Epithelial cell of alveolus of lung (primary cell): ENCODE measurements at places on chromosomes 6 and 20. TPM values are rescaled to one million over a fixed set of nuclear protein-coding genes. Genes with fewer than 3 reads are reported as not detected.

The IRF4 gene
- total RNA-seq: not detected in 2 replicates

The C6orf141 gene
- total RNA-seq: 1.6 and 3.2 TPM in 2 replicates

The ZNF512B gene
- total RNA-seq: 6.3 and 10.7 TPM in 2 replicates

The SPATA25 gene
- 0.72 and 1.2 TPM in 2 replicates for total RNA-seq

The LRFN2 gene
- not detected in 2 replicates for total RNA-seq

The KIF13A gene
- total RNA-seq: 13.0 and 13.2 TPM in 2 replicates

The ZKSCAN8 gene
- total RNA-seq: 8.7 and 22.0 TPM in 2 replicates

The ARMH2 gene
- not detected in 2 replicates for total RNA-seq

The SUMO4 gene
- total RNA-seq: 4.8 TPM in 1 of 2 replicates, not detected in the other

The HEY2 gene
- total RNA-seq: not detected in 2 replicates

The GPR6 gene
- not detected in 2 replicates for total RNA-seq

The LY6G6F gene
- total RNA-seq: not detected in 2 replicates

The DOK5 gene
- 2.1 and 4.3 TPM in 2 replicates for total RNA-seq

The MCHR2 gene
- total RNA-seq: not detected in 2 replicates

The TFAP2A gene
- total RNA-seq: under 0.01 TPM in 1 of 2 replicates, not detected in the other

The CD40 gene
- 7.3 and 13.1 TPM in 2 replicates for total RNA-seq

The C6orf52 gene
- total RNA-seq: 3.9 TPM in 1 of 2 replicates, not detected in the other

The OXT gene
- total RNA-seq: not detected in 2 replicates

The OR2B6 gene
- not detected in 2 replicates for total RNA-seq

The CFAP206 gene
- total RNA-seq: 0.39 TPM in 1 of 2 replicates, not detected in the other

The CSNK2B gene
- total RNA-seq: 297 and 307 TPM in 2 replicates

The MYLK4 gene
- 0.13 and 0.24 TPM in 2 replicates for total RNA-seq

The ARMC12 gene
- 0.13 and 3.9 TPM in 2 replicates for total RNA-seq

The IYD gene
- total RNA-seq: 0.08 TPM in 1 of 2 replicates, not detected in the other

The SAMD3 gene
- 0.39 TPM in 1 of 2 replicates, not detected in the other for total RNA-seq

The FAM184A gene
- 0.26 and 0.48 TPM in 2 replicates for total RNA-seq

The ATP6V1G2 gene
- total RNA-seq: 4.1 and 5.9 TPM in 2 replicates

The TMEM74B gene
- total RNA-seq: 0.26 TPM in 1 of 2 replicates, not detected in the other

The EHMT2 gene
- total RNA-seq: 43.0 and 43.1 TPM in 2 replicates

The SLC24A3 gene
- total RNA-seq: 0.39 and 0.64 TPM in 2 replicates

The ANKRD66 gene
- not detected in 2 replicates for total RNA-seq
